ENCODE measurements at places on chromosomes 5 and 9.

- DNase-seq = no peak
Observed at GRCh38 chr9:37197158-37198038, 77.0 kb downstream of the ZCCHC7 start.

- DNase-seq = no peak
Observed at GRCh38 chr5:172699999-172700364, 58.9 kb downstream of the NEURL1B start.

GRCh38 chr5:5291357-5291756 lies 131.1 kb upstream of the ICE1 start:
- DNase-seq = no peak

GRCh38 chr5:28156981-28157380 lies 1118.6 kb upstream of the CDH9 start:
- DNase-seq = no peak

GRCh38 chr5:38651806-38652205 lies 95.4 kb upstream of the LIFR start:
- no peak for DNase-seq

- DNase-seq = no peak
Observed at GRCh38 chr5:119319890-119320289, 35.9 kb upstream of the TNFAIP8 start.

- DNase-seq = no peak
Observed at GRCh38 chr5:6404129-6404528, 25.8 kb upstream of the MED10 start.

DNA sequence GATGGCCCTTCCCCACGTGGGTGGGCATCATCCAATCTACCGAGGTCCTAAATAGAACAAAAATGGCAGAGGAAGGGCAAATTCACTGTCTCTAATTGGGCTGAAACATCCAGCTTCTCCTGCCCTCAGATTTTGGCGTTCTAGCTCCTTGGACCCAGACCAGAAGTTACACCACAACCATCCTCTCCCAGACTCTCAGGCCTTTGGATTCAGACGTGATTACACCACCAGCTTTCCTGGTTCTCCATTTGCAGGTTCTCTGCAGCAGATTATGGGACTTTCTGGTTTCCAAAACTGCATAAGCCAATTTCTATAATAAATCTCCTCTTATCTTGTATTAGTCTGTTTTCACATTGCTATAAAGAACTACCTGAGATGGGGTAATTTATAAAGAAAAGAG lies 73.6 kb upstream of the STARD4 start:
- no peak for DNase-seq

DNA sequence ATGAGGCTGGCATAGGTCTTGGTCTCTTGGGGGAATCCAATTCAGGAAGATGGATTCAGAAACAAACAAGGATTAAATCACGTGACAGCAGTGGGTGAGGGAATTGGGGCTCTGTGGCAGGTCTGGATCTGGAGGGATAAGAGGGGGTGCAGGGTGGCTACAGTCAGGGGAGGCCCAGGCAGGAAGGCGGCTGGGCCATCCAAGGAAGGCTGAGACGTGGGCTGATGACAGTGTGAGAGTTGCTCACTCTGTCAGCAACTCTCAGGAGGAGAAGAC lies 65.8 kb upstream of the COL5A1 start:
- DNase-seq = no peak

Measured in activated naive CD4-positive, alpha-beta T cell (primary cell).